ENCODE measurements at places on chromosomes 6 and 20.
A peak's percentile ranks its signal among the peaks of the same experiment; 100 is the strongest.

DNA sequence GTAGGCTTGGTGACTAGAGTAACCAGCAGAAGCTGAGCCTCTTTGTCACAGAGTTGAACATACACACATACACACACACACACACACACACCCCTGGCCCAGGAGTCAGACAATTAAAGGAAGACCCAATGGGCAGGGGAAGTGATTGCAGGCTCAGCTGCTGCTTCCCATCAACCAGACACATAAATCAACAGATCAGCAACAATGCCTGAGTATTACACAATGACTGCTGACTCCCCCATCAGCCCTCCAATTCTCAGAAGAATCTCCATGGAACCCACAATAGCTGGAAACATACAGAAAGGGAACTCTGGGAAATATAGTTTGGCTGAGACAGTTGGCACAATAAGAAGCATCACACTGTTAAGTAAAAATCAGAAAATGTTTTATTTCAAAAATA lies 270.4 kb upstream of the PLCB4 start:
- DNase-seq, result no peak

DNA sequence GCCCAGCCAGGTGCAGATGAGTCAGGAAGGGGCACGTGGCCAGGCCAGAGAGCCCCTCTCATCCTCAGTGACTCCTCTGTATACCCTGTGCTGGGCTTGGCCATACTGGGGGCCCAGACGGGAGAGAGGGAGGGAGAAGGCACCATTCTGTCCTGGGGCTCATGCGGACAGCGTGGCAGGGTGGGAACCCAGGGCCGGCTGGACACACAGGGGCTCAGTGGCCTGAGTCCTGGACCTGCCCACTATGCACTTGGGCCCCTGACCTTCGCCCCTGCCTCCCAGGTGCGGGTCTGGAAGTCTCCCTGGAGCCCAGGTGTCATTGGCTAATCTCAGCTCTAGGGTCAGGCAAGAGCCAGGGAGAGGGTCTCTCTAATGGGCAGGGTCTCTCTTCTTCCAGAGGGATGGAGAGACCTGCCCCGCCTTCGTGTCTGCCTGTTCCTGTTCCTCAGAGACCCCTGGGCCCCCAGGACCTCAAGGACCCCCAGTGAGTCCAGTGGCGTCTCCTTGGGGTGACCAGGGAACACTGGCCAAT lies 27.7 kb downstream of the COL20A1 start:
- DNase-seq, result no peak

DNA sequence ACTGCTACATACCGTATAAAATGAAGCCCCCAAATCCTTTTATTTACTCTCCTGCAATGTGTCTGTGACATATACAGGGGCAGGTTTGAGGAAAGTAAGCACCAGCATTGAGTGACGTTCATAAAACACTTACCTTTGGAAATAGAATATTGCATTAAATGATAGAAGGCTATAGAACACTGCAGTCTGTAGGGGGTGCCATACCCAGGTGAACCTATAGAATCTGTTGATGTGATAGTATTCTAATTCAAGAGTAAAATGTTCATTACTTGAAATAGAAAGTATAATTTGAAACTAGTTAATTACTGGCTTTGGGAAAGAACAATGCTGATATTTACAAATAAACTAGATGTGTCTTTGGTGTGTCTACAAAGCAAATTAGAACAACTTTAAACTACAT lies 47.0 kb upstream of the PRL start:
- DNase-seq, result no peak

- DNase-seq, result no peak
Observed at GRCh38 chr20:8139899-8140298, 7.8 kb downstream of the PLCB1 start.

GRCh38 chr6:106275692-106276091 lies 49.9 kb downstream of the ATG5 start:
- no peak for DNase-seq

- no peak for DNase-seq
Observed at GRCh38 chr6:149209871-149210775, 107.4 kb upstream of the TAB2 start.

DNA sequence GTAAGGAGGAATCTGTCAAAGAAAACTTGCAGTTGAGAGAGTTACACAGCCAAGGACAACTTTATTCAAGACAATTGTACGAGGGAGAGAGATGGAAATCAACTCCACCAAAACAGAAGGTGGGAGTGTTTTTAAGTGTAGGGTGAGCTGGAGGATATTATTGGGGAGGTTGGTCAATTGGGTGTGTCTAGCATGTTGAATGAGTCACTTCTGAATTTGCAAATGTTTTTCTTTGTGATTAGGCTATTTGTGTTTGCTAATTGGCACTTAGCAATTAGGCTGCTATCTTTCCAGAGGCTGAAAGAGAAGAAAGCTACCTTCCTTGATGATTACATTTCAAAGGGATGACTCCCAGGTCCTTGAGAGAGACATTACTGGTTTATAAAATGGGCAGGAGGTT lies 441.1 kb downstream of the MEI4 start:
- no peak for DNase-seq

DNA sequence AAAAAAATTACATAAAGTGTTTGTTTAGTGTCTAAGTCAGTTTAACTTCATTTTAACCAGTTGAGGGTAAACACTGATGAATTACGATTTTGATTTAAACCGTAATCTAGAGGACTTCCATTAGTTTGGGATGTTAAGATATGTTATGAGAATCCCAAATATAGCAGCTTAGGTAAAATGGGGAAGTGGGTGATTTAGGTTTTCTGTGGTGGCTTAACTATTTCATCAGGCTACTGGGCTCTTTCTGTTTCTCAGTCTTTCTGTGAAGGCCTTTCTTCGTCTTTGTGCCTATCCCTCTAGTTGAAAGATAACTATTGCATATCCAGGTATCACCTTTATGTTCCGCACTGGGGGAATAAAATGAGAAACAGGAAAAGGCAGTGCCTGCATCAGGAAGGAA lies 27.9 kb downstream of the CENPW start:
- DNase-seq, result no peak

DNA sequence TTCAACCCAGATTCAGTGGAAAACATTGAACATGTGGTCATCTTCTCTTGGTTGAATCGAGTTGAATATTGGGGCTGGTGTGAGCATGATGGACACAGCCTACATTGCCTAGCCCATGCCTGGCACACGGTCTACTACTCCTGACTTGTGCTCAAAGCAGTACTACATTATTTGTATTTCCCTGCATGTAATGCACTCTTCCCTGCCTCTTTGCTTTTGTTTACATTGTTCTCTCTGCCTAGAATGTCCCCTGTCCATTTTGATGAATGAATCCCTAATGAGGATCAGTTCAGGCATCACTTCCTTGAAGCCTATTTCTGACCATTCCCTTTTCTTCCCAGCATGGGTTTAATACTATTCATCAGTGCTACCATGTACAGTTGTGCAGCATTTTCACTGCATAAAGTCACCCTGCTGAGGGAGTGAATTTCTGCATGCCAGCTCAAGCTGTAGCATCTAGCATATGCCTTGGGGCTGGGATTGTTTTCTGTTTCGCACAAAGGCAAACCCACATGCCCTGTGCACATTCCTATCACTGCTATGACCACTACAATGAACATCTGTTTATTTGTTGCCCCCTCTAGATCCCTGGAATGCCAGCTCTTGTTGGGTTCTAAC lies 75.3 kb upstream of the CCN6 start:
- no peak for DNase-seq

GRCh38 chr6:70563530-70563929 lies 3.2 kb upstream of the SDHAF4 start:
- DNase-seq, result no peak

- DNase-seq, result no peak
Observed at GRCh38 chr6:33112148-33112547, 36.4 kb downstream of the HLA-DPB1 start.

DNA sequence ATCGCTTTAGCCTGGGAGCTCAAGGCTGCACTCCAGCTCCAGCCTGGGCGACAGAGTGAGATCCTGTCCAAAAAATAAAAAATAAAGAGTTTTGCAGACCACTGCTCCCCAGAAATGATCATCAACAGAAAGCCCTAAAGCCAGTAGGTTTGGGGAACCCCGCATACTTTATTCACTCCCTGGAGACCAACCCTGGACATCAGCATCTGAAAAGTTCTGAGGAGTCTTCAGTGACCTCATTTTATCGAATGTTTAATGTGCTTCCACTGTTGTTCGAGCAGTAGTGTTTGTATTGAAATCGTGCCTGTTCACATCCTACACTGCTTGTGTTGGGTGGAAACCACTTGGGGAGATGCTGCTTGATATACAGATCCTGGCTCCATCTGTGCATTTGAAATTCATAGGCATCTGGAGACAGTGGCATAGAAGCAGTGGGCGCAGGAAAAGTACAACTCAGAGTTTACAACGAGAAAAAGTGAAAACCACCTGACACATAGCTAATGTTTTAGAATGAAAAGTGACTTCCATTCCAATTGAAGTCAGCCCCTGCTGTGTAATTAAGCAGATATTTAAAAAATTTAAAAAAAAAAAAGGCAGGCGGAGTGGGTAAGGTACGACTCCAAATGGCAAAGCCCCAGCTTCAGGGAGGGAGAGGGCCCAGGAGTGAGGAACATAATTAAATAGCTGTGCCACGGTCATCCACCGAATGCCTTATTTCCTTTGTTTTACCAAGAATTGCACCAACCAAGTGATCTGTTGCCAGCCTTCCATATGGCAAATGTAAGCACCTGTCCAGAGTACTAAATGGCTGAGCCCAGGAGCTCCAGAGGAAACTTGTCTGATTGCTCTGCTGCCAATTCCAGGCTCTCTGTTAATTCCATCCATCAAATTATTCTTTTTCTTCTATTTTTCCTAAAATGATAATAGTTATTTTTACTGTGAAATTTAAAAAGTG lies 100.4 kb upstream of the NAA20 start:
- DNase-seq, result no peak

GRCh38 chr20:38835792-38836191 lies 30.3 kb downstream of the PPP1R16B start:
- no peak for DNase-seq

GRCh38 chr6:27962506-27962905 lies 5.5 kb downstream of the OR2B6 start:
- DNase-seq, result no peak

GRCh38 chr20:62476056-62476838 lies 452 bp upstream of the GATA5 start:
- DNase-seq, result no peak

- DNase-seq, result no peak
Observed at GRCh38 chr6:20463396-20463795, 61.7 kb downstream of the E2F3 start.

- DNase-seq, result no peak
Observed at GRCh38 chr6:168956141-168956838, 297.4 kb downstream of the THBS2 start.

GRCh38 chr20:843912-844311 lies 10.4 kb downstream of the FAM110A start:
- DNase-seq, result no peak

- DNase-seq, result no peak
Observed at GRCh38 chr6:35727231-35727934, 9.4 kb upstream of the ARMC12 start.

GRCh38 chr6:29005183-29005885 lies at the start of gene ZNF311:
ZNF311 (minus strand) TSS chr6:29005315; CDS start chr6:29003954, 1,361 bp downstream.
- DNase-seq, result no peak

DNA sequence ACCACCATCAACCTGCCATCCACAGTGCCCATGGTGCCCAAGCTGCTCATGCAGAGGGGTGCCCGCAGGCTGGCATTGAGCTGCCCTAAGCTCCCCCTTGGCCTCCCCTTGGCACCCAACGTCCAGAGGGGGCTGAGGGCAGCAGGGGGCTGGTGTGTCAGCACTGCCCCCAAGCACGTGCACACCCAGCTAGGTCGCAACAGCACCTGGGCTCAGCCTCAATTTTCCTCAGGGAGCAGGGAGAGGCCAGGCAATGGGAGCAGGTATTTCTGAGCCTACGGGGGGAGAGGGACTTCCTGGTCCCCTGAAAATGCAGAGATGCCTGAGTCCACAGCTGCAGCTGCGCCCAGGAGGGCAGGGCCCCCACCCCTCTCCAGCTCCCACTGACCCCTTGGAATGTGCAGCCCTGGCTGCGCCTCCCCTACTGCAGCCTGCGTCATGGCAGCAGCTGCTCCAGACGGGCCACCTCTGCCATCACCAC lies 204.2 kb downstream of the ANKRD60 start:
- no peak for DNase-seq

DNA sequence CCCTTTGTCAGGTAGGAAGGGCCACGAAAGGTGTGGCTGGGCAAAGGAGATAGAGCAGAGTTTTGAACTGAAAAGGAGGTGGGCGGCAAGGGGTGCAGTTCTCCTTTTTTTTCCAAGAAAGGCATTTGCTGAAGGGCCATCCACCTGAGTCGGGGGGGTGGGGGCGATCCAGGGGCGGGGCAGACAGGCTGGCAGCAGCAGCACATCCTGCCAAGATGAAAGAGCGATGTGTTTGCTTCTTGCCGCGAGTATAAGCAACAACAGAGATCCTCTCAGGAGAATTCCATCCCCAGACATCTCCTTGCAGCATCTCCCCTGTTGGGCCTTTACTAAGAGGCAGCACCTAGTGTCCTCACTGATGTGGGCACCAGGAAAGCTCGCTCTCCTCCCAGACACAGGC lies 516.5 kb downstream of the CD83 start:
- DNase-seq, result no peak

- no peak for DNase-seq
Observed at GRCh38 chr6:170470734-170471133, 82.4 kb downstream of the PSMB1 start.

DNA sequence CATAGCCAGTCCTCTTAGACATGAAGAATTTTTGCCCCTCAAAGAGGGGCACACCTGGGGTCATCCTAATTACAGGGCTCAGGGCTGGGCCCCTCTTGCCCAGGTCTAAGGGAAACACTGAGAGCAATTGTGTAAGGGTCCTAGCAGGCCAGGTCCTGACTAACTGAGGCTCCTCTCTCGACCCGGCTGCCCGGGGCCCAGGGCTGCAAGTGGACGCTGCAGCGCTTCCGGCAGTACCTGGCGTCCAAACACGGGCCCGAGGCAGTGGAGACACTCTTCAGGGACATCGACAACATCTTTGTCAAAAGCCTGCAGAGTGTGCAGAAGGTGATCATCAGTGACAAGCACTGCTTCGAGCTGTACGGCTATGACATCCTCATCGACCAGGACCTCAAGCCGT lies 17.4 kb downstream of the PDRG1 start:
- no peak for DNase-seq

- no peak for DNase-seq
Observed at GRCh38 chr6:51007237-51007636, 188.6 kb downstream of the TFAP2B start.

GRCh38 chr20:33947709-33948295 lies 45.9 kb upstream of the RALY start:
- DNase-seq, result peak; percentile 14

- DNase-seq, result peak; percentile 79
Observed at GRCh38 chr6:28589234-28589956, 63.7 kb downstream of the GPX5 start.

Measured in NCI-H2081 treated with DMSO at 0.1 percent for 48 hours (cell line).